Stimulated activated CD8-positive, alpha-beta memory T cell treated with anti-CD3 and anti-CD28 coated beads, Interleukin-4, amount 100 ng/mL, for 1 hour (primary cell): ENCODE measurements at places on chromosomes 11 and 22.

DNA sequence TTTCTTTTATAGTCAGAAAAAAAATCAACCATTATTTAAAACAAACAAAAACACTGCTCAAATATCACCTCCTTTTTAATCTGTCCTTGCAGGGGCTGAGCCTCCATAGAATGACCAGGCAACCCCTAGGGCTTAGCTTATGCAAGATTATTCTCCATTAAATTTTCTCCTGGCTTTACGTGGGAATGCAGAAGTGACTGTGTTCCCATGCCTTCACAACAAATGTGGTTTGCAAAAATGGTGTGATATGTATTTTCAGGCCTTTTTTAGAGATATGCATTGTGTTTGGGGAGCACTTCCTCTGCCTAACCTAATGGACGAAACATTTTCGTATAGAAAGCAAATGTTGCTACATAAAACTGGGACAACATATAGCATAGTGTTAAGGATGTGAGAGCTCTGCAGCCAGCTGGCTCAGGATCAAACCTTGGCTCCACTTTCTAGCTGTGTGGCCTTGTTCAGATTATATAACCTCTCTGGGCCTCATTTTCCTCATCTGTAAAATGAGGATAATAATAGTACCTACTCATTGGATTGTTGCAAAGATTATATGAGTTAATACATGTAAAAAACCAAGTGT, 82.6 kb downstream of the PARVA start:
- DNase-seq, result no peak

DNA sequence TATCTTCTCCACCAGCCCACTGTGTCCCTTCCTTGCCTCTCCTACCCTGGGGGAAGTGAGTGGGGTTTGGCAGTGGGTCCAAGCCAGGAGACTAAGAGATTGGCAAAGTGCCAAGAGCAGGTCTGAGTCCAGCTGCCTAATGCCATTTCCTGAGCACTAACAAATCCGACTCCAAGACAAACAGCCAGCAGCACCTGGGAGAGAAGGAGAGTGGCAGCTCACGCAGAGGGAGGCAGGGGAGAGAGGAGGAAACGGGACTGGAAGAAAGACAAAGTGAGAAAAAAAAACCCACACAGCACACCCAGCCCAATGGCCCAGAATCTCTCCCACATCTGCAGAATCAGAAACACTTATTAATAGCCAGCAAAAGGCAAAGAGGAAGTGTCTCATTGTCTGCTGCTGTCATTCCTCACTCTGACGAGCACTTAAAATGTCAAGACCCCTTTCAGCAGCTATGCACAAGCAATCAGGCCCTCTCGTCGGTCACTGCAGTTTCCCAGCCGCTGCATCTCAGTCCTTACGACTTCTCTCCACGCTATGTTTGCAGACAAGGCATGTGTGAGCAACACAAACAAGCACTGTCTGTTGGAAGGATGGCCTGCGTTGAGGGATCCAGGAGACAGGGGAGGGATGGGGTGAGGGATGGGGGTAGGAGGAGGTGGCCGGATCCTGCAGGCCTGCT, 558.4 kb upstream of the CADM1 start:
- no peak for DNase-seq

DNA sequence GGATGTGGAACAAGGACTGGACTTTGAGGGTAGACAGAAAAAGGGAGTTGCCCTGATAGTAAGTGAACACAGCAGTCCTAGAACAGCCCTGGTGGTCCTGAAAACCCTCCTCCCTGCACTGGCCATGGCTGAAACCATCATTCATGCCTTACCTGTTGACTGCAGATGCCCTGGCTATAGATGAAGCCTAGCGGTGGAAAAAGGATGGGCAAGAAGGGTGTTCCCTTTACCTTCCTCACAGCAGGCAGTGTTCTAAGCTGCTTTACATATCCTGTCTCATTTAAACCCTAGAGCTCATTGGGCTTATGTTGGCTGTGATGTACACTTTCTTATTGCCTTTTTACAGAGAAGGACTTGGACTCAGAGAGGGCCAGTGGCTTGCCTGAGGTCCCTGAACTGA, 133.6 kb downstream of the C11orf91 start:
- no peak for DNase-seq

DNA sequence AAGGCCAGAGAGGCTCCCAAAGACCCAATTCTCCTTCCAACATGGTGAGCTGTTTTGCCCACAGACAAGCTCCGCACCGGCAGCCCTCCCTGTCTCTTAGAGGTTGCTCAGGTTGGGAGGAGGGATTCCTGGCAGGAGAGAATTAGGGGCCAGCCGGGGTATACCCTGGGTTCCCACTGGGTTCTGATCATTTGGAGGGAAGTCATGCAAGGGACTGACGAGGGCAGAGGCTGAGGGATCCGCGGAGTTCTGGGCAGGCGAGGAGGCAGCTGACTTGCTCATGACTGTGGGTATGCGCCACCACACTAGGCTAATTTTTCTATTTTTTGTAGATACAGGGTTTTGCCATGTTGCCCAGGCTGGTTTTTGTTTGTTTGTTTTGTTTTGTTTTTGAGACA, 4.6 kb downstream of the ST3GAL4 start:
- no peak for DNase-seq

GRCh38 chr11:93849751-93850593, 446 bp downstream of the VSTM5 start:
- DNase-seq, result no peak
